ENCODE measurements at places on chromosomes 2 and 18. TPM values are rescaled to one million over a fixed set of nuclear protein-coding genes. Genes with fewer than 3 reads are reported as not detected.

ZNF521 gene
- total RNA-seq: 4.9 TPM

LYPD6 gene
- total RNA-seq: 2.9 TPM

EN1 gene
- not detected for total RNA-seq

SIX3 gene
- total RNA-seq: not detected

NMUR1 gene
- 0.13 TPM for total RNA-seq

FRZB gene
- 0.38 TPM for total RNA-seq

INO80B gene
- 16.8 TPM for total RNA-seq

ESPNL gene
- total RNA-seq: 2.2 TPM

APCDD1 gene
- total RNA-seq: not detected

CRYGD gene
- total RNA-seq: not detected

ELMOD3 gene
- 13.0 TPM for total RNA-seq

CNGA3 gene
- total RNA-seq: not detected

ACTR1B gene
- total RNA-seq: 93.6 TPM

G6PC2 gene
- not detected for total RNA-seq

FAM124B gene
- not detected for total RNA-seq

RAB6C gene
- total RNA-seq: not detected

APOB gene
- total RNA-seq: not detected

TWIST2 gene
- total RNA-seq: 6.3 TPM

KIF5C gene
- 0.33 TPM for total RNA-seq

CROCC2 gene
- not detected for total RNA-seq

ZNF804A gene
- 0.16 TPM for total RNA-seq

CHRNG gene
- total RNA-seq: not detected

COLEC12 gene
- total RNA-seq: 1.6 TPM

RTP5 gene
- not detected for total RNA-seq

MYOM1 gene
- total RNA-seq: 0.13 TPM

SCG2 gene
- under 0.01 TPM for total RNA-seq

TLK1 gene
- 13.0 TPM for total RNA-seq

STK25 gene
- 279 TPM for total RNA-seq

DSG1 gene
- not detected for total RNA-seq

DNAH7 gene
- not detected for total RNA-seq

NABP1 gene
- total RNA-seq: 12.9 TPM

GRB14 gene
- 51.3 TPM for total RNA-seq

NEU2 gene
- not detected for total RNA-seq

TXNDC2 gene
- 0.13 TPM for total RNA-seq

TCF23 gene
- total RNA-seq: not detected

FSIP2 gene
- under 0.01 TPM for total RNA-seq

TOGARAM2 gene
- total RNA-seq: not detected

WDR7 gene
- total RNA-seq: 12.4 TPM

SCN2A gene
- 0.89 TPM for total RNA-seq

BIRC6 gene
- 45.5 TPM for total RNA-seq

PLEK gene
- under 0.01 TPM for total RNA-seq

OSR1 gene
- 0.81 TPM for total RNA-seq

ALPG gene
- not detected for total RNA-seq

DYNAP gene
- not detected for total RNA-seq

Measured in mesangial cell (primary cell).